ENCODE measurements at places on chromosomes 5 and 9. TPM values are rescaled to one million over a fixed set of nuclear protein-coding genes. Genes with fewer than 3 reads are reported as not detected.

KLF9 gene
- 3.5 TPM for total RNA-seq

AGXT2 gene
- not detected for total RNA-seq

AK8 gene
- total RNA-seq = 1.4 TPM

ACER2 gene
- total RNA-seq = 2.6 TPM

ANKRD31 gene
- 0.06 TPM for total RNA-seq

FRRS1L gene
- total RNA-seq = 0.15 TPM

NTNG2 gene
- total RNA-seq = 3.2 TPM

REEP5 gene
- 142 TPM for total RNA-seq

MAST4 gene
- 2.3 TPM for total RNA-seq

BTNL3 gene
- total RNA-seq = not detected

UGT3A1 gene
- not detected for total RNA-seq

UNC5A gene
- 0.33 TPM for total RNA-seq

FRMD3 gene
- total RNA-seq = 4.9 TPM

ADGRV1 gene
- 0.57 TPM for total RNA-seq

DPYSL3 gene
- total RNA-seq = 16.2 TPM

NMUR2 gene
- total RNA-seq = not detected

CRHBP gene
- not detected for total RNA-seq

TPPP gene
- 5.7 TPM for total RNA-seq

FKBP15 gene
- 19.2 TPM for total RNA-seq

OSMR gene
- total RNA-seq = 77.8 TPM

DOCK8 gene
- total RNA-seq = 0.40 TPM

TDRD7 gene
- total RNA-seq = 13.0 TPM

OR1J2 gene
- not detected for total RNA-seq

GABRA6 gene
- not detected for total RNA-seq

INSL4 gene
- 16.3 TPM for total RNA-seq

TRUB2 gene
- total RNA-seq = 50.2 TPM

SEMA5A gene
- total RNA-seq = not detected

SPATA31E1 gene
- total RNA-seq = not detected

NR6A1 gene
- total RNA-seq = 2.1 TPM

OTULINL gene
- 13.5 TPM for total RNA-seq

SAXO1 gene
- total RNA-seq = not detected

ENTPD8 gene
- 0.19 TPM for total RNA-seq

AOPEP gene
- total RNA-seq = 210 TPM

SLC28A3 gene
- total RNA-seq = not detected

DMGDH gene
- not detected for total RNA-seq

IL9 gene
- total RNA-seq = not detected

WDR38 gene
- not detected for total RNA-seq

SHISAL2B gene
- total RNA-seq = not detected

ADAMTS16 gene
- total RNA-seq = 1.4 TPM

PALM2AKAP2 gene
- total RNA-seq = 0.06 TPM

F2RL2 gene
- total RNA-seq = 5.2 TPM

Data from A549 treated with ZK216348 at 1 μM for 4 hours (cell line).